A549 treated with ZK216348 at 1 μM for 4 hours (cell line): ENCODE measurements at places on chromosomes 7 and 10. TPM values are rescaled to one million over a fixed set of nuclear protein-coding genes. Genes with fewer than 3 reads are reported as not detected.

Gene HPSE2
- total RNA-seq: 0.45 TPM in 1 of 5 replicates, not detected in the others

Gene TRIM73
- 1.4 to 3.1 TPM (median 2.5 TPM) in 5 replicates for total RNA-seq

Gene SMO
- 10.4 to 18.4 TPM (median 15.3 TPM) in 5 replicates for total RNA-seq

Gene ANKRD7
- 0.28 TPM in 1 of 5 replicates, not detected in the others for total RNA-seq

Gene MICALL2
- 13.3 to 32.4 TPM (median 28.5 TPM) in 5 replicates for total RNA-seq

Gene RELN
- total RNA-seq: 0.01 TPM in 1 of 5 replicates, not detected in the others
